ENCODE measurements at places on chromosomes 4 and X.

DNA sequence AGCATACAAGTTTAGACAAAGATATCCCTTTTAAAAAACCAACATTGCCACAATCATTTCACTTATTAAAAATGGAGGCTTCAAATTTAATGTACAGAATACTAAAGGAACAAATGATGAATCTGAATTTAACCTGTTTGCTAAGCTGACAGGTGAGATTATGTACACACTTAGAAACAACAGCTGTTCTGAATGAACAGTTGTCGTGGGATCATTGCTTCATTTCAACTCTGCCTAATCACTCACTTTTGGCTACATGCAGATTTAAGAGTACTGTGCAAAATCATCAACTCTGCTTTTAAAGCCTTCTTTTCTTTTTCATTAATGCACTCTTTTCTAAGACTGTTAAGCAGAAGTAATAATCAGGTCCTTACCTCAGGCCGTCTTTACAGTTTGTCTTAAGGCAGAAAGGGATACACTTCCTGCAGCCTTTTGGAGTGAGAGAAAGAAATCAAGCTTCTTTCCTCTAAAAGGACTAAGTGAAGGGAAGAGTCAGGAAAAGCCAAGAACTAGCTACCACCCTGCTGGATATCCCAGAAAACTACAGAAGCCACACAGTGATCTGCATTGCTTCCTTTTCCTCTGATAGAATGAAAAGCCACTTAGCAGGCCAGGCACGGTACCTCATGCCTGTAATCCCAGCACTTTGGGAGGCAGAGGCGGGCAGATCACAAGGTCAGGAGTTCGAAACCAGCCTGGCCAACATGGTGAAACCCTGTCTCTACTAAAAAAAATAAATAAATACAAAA, 54.7 kb upstream of the NPNT start:
- DNase-seq = no peak

DNA sequence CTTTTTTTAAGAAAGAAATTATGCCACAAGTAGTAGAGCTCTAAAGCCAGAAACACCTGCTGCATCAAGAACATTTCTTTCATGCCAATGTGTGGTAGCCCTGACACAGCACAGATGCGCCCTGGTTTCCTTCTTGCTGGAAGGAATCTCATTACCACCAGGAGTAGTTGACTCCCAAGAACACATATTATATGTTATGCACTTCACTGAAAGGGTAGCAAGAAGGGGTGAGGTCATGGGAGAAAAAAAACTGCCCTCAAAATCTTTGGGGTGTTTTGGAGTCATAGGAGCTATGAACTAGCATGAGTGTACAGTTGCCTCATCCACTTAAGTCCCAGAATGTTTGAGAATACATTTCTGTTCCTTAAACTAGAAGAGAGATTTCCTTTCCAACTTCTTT, 185.8 kb upstream of the C1QTNF7 start:
- no peak for DNase-seq

GRCh38 chrX:57453901-57454300, 137.9 kb upstream of the ZXDB start:
- DNase-seq = no peak

DNA sequence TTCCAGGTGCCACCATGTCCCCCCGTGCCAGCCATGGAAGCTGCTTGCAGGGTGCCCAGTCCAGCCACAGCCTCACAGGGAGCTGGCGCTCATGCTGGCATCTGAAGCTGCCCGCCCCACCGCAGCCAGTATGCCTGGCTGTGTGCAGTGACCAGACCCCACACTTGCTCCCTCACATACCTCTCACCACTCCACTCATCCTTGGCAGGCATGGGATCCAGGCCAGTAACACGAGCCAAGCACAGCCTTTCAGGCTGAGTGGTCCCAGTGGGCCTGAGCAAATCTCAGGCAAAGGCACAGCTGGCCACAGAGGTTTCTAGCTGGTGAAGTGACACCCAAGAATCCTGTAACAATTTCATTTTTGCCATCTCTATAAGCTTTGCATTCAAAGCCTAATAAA, 48.4 kb upstream of the SEC24B start:
- DNase-seq = no peak

DNA sequence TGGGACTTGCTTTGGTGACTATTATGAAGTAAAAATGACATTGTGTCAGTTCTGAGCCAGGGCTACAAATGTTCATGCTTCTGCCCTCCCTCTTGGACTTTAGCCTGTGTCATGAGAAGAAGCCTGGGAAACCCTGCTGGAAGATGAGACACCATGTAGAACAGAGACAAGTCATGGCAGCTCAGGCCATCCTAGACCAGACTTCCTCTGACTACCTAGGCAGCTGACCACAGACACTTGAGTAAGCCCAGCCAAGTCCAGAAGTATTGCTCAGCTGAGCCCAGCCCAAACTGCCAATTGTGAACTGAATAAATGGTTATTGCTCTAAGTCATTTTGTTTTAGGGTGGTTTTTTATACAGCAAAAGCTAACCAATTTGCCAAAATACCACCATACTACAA, 467.6 kb upstream of the CNKSR2 start:
- DNase-seq = no peak

DNA sequence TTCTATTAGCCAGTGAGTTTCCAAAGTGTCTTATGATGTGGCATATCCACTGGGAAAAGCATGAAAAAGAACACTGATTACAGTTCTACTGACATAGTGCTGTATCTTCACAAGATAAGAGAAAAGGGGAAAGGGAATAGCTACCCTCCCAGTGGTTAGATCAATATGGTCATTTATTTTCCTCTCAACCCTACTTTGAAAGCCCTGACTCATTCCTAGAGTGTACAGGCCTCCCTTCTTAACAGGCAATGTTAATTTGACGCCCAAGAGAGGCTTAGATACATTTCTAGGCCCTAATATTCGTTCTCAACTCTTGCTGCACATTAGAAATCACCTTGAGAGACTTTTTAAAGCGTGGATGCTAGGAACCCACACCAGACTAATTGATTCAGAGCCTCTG, 20.4 kb upstream of the BRS3 start:
- DNase-seq = no peak
